Stomach (tissue), 19 donors: ENCODE measurements at places on chromosomes 1 and 21. TPM values are rescaled to one million over a fixed set of nuclear protein-coding genes. Genes with fewer than 3 reads are reported as not detected.

DNA sequence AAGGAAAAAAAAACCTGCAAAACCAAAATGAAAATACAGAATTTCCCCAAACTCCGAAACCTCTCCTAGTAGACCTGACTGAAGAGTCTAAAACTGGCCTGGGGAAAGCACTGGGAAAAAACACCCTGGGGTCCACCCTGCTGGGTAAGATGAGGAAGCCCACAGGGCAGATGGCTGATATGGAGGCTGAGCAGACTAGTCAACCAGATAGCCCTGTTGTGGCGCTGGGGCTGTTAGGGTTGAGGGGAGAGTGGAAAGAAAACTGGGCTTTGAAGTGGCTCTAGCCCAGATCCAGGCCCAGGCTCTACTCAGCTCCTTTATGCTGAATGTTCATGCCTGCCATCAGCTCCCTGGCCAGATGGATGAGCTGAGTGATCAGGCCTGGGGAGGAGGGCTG, 6.8 kb upstream of the SLAMF1 start:
- H3K4me1 ChIP-seq, result no peaks in the 10 kb centered on the region
- no peak overlapping the region for H3K4me3 ChIP-seq
- H3K36me3 ChIP-seq, result no peaks in the 10 kb centered on the region
- H3K27me3 ChIP-seq, result no peaks in the 10 kb centered on the region
- DNase-seq, result no peak

DNA sequence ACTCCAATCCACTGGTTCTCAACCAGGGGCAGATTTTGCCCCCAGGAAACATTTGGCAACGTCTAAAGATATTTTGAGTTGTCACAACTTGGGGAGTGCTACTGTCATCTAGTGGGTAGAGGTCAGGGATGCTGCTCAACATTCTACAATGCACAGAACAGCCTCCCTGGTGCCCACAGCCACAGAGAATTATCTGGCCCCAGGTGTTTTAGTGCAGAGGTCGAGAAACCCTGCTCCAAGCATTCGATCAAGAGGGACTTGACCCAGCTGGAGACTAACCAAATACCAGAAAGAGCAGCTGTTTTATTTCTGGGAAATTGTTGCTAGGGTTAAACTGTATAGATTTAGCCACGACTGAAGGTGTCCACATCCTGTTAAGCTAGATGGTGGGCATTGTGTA, 19.2 kb downstream of the CD247 start:
- H3K27me3 ChIP-seq, result no peaks in the 10 kb centered on the region
- H3K4me1 ChIP-seq, result no peaks in the 10 kb centered on the region
- DNase-seq, result no peak
- no peak overlapping the region for H3K27ac ChIP-seq

DNA sequence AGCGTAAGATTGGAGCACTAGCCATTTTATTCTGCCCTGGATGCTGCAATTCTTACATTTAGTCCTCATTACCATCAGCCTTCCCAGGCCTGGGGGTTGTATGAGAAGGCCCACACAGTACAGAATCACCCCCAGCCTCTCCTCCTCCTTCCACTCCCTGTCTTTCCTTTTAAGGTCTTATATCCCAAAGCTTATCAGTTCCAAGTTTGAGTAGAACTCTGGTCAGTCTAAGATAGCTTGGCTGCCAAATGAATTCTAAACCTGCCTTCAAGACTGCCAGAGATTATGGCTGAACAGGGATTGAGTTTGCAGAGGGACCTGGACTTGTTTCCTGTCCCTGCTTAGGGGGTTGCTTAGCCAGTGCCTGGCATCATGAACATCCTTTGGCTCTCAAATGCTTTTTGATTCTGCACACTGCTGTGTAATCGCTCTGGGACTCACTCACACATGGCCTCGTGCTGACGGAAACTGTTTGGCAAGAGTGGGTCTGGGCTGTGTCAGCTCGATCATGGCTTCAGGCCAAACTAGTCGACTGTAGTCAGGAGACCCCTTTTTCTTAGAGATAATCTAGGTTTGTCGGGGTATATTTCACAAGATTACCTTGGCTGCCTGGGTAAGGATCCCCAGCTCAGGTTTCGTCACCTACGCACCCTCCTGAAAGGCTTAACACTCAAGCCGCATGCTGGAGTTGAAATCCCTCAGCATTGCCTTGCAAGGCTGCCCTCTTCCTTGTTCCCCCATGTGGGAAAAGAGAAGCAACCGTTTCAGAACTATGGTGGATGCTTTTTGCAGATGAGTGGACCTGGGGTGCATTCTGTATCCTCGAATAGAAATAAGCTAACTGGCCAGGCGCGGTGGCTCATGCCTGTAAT, 252.6 kb downstream of the NFIA start:
- H3K36me3 ChIP-seq, result no peaks in the 10 kb centered on the region
- no peak overlapping the region for H3K4me3 ChIP-seq
- H3K27me3 ChIP-seq, result no peaks in the 10 kb centered on the region
- H3K4me1 ChIP-seq, result peaks cover 13% of the 10 kb centered on the region

DNA sequence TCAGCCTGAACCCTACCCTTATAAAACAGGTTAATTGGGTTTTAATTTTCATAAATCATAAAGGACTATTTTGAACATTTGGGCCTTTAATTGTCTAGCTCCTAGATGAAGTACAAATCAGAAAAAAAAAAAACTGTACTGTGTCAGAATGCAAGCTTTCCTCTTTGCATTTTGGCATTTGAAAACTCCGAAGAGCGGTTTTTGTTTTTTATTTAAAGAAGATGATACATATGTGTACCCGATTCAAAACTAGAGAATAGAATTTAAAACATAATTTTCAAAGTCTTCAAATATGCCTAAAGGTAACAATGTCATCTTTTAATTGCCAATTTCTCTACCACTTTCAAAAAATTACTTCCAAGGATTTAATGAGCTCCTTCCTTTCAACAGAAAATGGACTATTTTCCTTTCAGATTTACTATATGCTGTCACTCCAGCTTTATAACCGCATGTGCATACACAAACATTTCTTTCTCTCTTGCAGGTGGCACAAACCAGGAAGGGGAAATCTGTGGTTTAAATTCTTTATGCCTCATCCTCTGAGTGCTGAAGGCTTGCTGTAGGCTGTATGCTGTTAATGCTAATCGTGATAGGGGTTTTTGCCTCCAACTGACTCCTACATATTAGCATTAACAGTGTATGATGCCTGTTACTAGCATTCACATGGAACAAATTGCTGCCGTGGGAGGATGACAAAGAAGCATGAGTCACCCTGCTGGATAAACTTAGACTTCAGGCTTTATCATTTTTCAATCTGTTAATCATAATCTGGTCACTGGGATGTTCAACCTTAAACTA, 33.7 kb downstream of the MRPL39 start:
- H3K36me3 ChIP-seq, result no peaks in the 10 kb centered on the region
- H3K27ac ChIP-seq, result no peak overlapping the region
- H3K4me1 ChIP-seq, result no peaks in the 10 kb centered on the region
- H3K4me3 ChIP-seq, result no peak overlapping the region

DNA sequence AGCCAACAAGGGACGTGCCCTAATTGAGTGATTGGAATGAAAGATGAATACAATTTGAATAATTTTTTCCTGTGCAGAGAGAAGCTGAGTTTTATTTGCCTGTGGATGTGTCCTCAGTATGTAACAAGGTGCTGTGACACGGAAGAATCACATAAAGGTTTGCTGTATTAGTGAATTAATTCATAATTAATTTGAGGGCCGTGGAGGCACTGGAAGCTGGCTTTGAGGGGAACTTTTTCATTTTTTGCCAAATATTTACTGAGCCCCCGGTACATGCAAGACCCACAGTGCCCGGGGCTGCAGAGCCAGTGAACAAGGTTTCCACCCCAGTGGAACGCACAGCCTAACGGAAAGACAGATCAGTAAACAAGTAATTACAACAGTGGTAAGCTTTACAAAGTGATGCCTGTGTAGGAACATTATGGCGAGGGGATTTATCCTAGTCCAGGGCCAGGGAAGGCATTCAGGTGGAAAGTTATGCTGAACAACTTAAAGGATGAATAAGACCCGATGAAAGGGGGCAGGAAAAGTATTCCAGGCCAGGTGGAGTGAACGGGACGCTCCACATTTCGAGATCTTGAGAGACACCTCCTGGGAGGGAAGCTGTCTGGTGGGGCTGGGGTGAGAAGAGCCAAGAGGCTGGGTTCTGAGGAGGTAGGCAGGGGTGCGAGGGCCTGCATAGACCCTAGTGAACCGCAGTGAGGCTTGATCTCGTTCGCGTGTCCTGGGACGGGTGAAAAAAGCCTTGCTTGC, 773 bp upstream of the RCC2 start:
- H3K36me3 ChIP-seq, result no peaks in the 10 kb centered on the region
- no peak for DNase-seq
- H3K27me3 ChIP-seq, result no peaks in the 10 kb centered on the region
- H3K27ac ChIP-seq, result peak overlapping the region; percentile 98

DNA sequence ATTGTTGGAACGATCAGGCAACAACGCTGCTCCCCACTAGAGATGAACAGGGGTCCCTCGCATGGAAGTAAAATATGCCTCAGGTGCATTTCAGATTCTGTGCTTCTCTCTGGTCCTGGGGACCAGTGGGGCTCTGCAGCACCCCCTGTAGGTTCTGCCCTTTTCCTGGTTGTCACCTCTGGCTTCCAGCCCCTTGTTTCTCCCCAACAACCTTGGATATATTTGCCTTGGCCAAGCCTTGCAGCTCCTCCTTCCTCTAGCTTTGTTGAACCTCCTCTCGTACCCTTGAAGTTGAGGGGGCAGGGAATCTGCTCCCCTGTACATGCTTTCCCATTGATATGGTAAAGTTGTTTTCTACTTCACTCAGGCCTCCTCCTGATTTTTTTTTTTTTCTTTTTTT, 5.4 kb upstream of the RGSL1 start:
- no peaks in the 10 kb centered on the region for H3K36me3 ChIP-seq
- no peak overlapping the region for H3K27ac ChIP-seq
- no peaks in the 10 kb centered on the region for H3K27me3 ChIP-seq
- H3K4me3 ChIP-seq, result no peak overlapping the region

DNA sequence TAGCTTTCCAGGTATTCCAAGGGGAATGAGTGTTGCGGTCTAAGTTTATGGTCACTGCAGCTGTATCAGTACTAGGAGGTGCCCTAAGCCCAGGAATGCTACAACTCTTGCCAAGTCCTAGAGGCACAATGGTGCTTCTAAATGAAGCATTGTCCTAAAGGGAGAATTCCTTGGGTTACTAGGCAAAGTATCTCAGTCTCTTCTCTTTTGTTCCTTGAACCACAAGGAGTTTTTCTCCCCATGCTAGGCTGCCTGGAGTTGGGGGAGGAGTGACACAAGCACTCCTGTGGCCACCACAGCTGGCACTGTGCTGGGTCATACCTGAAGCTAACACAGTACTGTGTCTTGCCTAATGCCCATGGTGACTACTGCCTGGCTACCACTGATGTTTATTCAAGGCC, 50.7 kb downstream of the KMO start:
- no peaks in the 10 kb centered on the region for H3K27me3 ChIP-seq
- DNase-seq, result no peak
- H3K4me1 ChIP-seq, result no peaks in the 10 kb centered on the region
- no peak overlapping the region for H3K4me3 ChIP-seq

DNA sequence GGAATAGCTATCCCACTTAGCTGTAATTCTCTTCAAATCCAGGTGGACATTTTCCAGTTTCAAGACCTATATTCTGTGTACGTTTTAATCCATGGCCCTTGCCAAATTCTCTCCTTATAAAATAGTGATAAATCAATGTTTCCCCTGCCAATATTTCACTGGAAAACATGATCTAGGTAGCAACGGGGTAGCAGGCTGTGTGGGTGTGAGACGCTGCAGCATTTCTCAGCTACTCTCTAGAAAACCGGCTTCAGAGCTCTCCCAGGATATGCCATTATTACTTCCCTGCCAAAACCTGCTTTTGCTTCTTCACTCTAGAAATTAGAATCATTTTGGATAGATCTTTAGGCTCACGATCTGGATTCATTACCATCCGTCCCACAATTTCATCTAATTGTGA, 82.1 kb upstream of the SIPA1L2 start:
- no peaks in the 10 kb centered on the region for H3K27me3 ChIP-seq
- DNase-seq, result no peak
- H3K27ac ChIP-seq, result no peak overlapping the region

DNA sequence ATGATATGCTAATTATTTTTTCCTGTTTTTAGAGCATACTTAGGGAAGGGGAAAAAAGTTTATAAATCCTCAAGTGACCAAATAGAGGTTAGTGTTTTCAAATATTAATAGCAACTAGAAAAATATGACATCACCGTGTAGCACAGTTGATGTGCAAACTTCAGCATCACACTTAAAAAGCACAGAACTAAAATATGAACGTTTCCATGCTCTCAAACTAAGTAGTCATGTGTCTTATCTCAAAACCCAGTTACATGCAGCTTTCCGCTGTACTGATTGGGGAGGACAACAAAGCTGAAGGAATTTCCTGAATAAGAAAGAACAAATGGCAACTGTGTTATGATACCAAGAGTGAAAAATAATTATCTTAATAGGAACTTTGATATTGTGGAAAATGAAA, 903.7 kb downstream of the ADGRL2 start:
- H3K4me3 ChIP-seq, result no peak overlapping the region
- no peaks in the 10 kb centered on the region for H3K27me3 ChIP-seq
- H3K27ac ChIP-seq, result no peak overlapping the region
- H3K4me1 ChIP-seq, result no peaks in the 10 kb centered on the region

GRCh38 chr1:225565847-225566246, 87.1 kb downstream of the ENAH start:
- no peak for DNase-seq
- H3K4me3 ChIP-seq, result no peak overlapping the region
- H3K4me1 ChIP-seq, result peaks cover 5% of the 10 kb centered on the region

DNA sequence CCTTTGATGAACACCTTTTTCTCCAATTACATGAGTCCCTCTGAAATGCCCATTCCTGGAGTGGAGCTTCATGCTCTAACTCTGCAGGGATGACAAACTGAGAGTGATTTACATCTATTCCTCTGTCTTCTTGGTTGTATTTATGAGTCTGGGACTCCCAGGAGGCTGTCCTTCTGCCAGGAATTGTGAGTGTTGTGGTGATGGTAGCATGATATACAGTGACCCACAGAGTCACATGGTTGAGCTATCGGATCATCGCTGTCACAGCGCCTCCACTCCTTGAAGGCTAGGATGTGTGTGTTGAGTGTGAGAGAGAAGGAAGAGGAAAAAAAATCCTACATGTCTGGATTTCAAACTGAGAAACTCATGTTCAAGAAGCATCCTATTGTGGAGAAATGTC, 163.4 kb upstream of the CACNA1E start:
- peaks cover 70% of the 10 kb centered on the region for H3K27me3 ChIP-seq
- peaks cover 21% of the 10 kb centered on the region for H3K4me1 ChIP-seq
- no peak overlapping the region for H3K27ac ChIP-seq
- H3K4me3 ChIP-seq, result no peak overlapping the region

Gene PEAR1
- total RNA-seq, result 16.3 TPM

Gene NDUFS2
- 85.7 TPM for total RNA-seq

Gene HSD3B1
- not detected for total RNA-seq

Gene UBQLN4
- 41.1 TPM for total RNA-seq

Gene PKP1
- total RNA-seq, result not detected

Gene CYP2J2
- total RNA-seq, result 5.1 TPM
